ENCODE measurements at places on chromosomes 2 and 18. TPM values are rescaled to one million over a fixed set of nuclear protein-coding genes. Genes with fewer than 3 reads are reported as not detected.

Gene RAX
- not detected for total RNA-seq

Gene DCDC2C
- not detected for total RNA-seq

Gene GPR35
- total RNA-seq: 1.9 TPM

DNA sequence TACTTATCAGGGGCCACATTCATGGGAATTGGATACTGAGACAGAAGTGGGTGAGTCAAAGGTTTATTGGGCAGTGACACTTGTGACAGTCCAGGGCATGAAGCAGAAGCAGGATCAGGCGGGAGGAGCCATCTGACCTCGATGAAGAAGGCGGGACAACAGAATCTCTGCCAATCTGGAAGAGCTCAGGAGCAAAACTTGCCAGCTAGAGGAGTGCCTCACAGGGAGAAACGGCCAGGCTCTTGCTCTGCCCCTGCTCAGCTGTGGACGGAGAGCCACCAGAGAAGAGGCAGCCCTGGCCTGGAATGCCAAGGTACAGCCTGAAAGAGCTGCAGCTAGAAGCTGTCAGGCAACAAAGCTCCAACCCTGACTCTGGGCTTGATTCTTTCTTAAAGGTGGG, 16.9 kb downstream of the DAW1 start:
- no peak for DNase-seq

Gene RGPD4
- not detected for total RNA-seq

DNA sequence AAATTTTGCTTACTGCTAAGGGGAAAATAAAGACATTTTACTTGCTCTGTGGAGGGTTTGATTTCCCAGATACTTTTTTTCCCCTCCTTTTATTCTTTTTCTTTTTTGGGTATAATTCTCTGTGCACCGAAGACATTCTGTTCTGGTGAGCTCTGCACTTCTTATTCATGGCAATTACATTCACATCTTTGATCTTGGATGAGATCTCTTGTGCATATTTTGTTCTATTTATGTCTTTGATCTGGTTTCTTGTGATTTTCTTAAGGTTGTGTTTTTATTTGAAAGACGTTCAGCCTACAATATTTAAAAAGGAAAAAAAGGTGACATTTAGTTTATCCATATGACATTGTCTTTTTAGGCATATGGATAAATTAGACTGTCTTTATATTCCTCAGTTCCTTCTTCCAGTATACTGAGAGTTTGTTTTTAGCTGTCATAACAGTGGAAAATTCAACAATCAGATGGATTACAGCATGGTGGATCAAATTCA, 33.7 kb upstream of the EPHA4 start:
- no peak for DNase-seq

Gene RPRM
- 5.9 TPM for total RNA-seq
